Fibroblast of skin of right biceps (primary cell): ENCODE measurements at places on chromosomes 5 and 9.

DNA sequence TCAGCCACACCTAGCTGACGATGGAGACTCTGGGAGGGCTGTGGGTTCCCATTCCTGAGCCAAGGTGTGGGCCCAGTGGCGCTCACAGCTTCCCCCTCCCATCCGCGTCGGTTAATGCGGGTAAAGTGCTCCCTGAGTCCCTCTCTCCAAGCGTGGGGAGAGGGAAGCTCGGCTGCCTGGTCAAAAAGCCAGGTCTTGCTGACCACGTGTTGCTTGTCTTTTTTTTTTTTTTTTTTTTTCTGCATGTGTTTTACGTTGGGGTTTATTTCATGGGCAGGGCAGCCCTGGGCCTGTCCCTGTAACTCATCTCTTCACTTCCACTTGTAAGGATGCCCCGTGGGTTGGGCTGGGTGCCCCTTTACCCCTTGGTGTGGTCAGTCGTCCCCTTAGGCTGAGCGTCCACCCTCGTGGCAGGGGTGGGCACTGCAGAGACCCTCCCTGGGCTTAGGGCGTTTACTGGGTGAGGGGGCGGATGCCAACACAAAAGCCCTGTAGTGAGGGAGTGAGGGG, 11.9 kb downstream of the NKD2 start:
- no peak for DNase-seq

GRCh38 chr9:84375954-84376353, 35.4 kb upstream of the SLC28A3 start:
- no peak for DNase-seq

GRCh38 chr9:92659601-92660000, 10.3 kb downstream of the IPPK start:
- DNase-seq = no peak

GRCh38 chr5:58958701-58959100, 375.8 kb downstream of the RAB3C start:
- DNase-seq = no peak

DNA sequence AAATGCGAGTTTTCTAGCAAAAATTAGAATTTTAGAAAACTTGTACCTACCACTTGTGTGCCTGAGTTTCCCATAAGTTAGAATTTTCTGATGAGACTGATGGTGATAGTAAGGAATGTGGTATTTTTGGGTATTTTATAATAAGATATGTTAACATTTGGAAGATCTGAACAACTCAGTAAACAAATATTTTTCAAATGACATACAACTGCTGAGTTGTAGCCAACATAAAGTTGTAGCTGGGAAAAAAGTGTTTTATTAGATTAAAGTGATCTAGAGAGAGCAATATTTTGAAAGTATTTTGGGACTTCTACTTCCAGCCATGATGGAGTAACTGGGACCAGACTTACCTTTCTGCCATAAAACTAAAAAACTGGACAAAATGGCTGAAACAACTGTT, 37.9 kb downstream of the GEMIN5 start:
- no peak for DNase-seq

DNA sequence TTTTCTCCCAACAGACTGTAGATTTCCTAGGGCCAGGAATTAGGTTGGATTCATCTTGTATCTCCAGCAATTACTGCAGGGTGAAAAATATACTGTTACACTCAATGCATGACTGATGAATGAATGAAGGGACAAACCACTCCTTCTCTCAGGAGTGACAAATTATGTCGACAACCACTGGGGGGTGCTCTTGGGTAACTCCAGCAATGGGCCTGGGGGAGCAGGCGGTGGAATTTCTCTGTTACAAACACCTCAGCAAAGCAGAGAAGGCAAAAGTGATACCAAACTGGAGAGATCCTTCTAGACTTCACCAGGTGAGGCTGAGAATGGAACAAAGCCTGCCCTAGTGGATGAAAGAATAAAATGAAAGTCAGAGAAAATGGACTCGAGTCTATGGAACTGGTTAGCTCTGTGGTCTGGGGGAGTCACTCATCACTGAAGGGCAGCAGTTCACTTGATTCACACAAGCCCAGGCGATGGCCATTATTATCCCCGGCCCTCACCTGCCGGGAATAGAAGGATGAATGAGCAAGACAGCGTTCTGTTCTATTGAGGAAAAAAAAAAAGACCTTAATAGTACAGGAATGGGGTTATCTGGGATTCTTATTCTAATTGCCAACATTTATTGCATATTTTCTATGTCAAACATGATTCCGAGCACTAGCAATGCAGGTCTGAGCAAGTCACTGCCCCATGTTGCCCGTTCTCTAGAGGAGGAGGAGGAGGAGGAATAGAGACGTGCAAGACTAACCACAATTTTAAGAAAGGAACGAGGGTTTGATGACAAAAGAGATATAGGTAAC, 341.1 kb downstream of the ASTN2 start:
- DNase-seq = peak; percentile 29

DNA sequence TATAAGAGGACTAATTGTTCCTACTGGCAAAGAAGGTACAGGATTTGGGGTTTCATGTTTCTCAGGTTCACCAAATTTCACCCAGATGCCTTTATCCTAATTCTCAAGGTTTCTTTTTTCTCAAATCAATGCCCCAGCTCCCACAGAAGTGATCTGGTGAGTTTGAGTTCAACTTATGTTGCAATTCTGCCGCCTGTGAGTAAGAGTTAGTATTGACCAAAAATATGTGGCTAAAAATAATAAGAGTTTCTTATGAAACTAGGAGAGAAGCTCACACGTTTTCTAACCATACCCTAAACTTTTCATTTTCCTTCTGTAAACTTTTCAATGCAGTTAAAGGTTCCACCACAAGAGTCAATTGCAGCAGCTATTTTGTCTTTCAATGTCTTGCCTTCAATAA, 15.1 kb downstream of the SLCO6A1 start:
- peak; percentile 30 for DNase-seq

GRCh38 chr5:135997673-135998335, 31.0 kb upstream of the TGFBI start:
- no peak for DNase-seq

DNA sequence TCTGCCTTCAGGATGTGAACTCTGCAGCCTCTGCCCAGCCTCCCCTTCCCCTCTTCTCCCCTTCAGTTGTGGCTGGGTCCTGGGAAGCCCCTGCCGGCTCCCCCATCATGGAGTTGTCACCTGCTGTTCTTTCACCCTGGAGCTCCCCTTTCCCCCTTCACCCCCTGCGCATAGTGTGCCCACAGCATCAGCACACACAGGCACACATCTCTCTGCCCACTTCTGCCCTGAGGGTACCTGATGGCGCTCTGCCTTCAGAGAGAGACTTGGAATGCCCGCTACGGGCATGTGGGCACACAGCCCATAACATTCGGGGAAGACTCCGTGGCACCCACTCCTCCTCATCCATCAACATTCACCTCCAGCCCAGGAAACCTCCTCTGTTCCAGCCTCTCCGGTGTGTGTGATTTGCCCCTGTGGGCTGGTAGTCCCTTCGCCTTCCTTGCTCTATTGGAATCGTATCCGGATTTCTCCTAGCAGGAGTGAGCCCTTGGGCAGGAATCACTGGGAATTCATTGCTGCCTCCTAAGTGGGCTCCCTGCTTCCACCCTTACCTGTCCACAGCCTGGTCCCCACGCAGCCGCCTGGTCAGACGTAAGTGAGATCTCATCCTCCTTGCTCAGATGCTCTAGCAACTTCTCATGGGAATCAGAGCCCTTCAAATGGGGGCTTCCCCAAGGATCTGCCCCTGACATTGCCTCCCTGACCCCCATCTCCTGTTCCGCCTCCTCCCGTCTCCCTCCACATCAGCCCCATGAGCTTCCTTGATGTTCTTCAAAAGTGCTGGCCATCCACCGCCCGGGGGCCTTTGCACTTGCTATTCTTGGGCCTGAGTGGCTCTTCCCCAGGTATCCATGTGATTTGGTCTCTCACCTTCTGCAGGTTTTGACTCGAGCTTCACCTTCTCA, 61.5 kb upstream of the CTSL start:
- DNase-seq = no peak

- peak; percentile 26 for DNase-seq
Measured at GRCh38 chr9:98453589-98454311, 198.3 kb upstream of the TBC1D2 start.

DNA sequence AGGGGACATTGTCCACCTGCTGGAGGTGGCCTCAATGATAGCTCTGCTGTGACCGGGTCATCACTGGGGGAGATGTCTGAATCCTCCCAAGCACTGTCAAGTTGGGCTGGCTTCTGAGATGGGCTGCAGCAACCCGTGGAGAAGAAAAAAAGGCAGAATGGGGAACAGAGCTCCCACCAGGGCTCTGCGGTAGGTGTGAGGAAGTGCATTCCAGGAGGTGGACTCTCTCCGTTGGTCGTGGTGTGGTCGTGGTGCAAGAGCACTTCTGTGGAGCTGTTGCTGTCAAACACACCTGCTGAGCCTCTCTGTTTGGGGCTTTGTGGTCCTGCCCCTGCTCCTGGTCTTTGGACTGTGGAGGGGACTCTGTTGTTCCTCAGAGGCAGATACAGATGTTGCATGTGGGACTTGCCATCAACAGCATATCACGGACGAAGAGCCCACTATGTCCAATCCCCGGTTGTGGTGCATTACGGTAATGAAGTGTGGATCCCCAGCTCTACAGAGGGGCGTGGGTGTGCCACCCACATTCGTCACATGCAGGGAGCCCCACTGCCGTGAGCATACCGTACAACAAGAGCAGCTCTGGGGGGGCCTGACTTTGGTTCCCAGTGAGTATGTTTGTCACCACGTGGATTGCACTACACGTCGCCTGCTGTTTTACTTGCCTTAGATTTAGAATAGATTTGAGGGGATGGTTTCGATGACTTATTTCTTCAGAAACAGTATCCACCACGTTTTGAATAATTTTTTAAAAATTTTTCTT, 36.0 kb upstream of the PITX1 start:
- no peak for DNase-seq

DNA sequence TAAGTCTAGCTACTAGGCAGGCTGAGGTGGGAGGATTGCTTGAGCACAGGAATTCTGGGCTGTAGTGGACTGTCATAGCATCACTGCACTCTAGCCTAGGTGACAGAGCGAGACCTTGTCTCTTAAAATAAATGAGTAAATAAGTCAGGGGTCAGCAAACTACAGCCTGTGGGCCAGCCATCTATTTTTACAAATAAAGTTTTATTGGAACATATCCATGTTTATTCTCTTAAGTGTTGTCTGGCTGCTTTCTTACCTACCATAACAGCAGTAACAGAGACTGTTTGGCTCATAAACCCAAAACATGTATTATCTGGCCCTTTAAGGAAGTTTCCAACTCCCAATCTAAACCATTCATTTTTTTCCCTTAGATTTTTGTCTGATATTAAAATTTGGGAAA, 29.6 kb downstream of the DIMT1 start:
- DNase-seq = no peak
